ENCODE measurements at places on chromosomes 5 and 9.

DNA sequence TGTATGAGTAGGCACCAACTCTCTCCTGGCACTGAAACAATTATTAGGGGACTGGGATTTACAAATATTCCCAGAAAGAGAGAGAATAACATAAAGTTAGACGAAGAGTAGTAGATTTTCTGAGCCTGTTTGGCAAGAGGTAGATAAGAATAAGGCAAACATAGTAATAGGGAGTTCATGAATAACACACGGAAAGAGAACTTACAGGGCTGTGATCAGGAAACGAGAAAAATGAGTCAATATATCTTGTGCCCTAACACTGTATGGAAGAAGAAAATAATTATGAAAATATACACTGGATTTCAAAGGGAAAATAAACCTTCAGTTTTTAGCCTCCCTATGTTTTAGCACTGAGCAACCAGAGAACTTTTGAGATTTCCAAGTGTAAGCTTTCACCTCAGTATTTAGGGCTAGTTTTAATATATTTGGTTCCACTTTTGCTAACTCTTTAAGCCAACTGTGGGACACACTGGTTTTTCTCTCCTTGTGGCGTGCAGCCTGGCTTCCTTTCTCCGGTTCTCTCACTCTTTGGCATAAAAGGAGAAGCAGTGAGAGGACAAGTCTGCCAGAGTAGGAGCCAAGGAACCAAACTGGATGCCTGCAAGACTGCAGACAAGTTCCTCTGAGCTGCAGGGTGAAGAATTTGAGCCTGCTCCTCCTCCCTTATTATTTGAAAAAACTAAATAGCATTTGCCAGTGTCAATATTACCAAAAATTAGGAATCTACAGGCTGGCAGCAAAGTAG lies 6.6 kb upstream of the KCNN2 start:
- DNase-seq = no peak

DNA sequence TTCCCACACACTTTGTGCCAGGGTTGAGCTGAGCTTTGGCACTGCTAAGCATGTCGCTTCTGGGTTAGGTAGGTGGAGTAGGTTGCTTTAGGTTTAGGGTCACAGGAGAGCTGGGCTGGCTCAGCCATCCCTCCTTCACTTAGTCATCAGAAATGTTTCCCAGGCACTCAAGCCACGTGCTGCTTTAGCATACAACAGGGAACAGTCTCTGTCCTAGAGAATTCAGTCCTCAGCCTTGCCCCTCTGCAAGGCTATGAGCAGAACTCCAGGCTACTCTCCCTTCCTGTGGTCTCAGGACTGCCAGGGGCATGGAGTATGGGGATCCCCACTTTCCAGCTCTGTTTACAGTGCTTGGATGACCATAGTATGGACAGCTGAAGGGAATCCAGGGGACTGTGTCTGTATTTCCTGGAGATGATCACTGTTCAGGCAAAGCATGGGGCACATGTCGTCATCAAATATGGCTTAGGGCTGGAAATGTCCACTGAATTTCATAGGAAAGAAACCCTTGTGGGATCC lies 7.5 kb upstream of the ANKRD33B start:
- DNase-seq = no peak

DNA sequence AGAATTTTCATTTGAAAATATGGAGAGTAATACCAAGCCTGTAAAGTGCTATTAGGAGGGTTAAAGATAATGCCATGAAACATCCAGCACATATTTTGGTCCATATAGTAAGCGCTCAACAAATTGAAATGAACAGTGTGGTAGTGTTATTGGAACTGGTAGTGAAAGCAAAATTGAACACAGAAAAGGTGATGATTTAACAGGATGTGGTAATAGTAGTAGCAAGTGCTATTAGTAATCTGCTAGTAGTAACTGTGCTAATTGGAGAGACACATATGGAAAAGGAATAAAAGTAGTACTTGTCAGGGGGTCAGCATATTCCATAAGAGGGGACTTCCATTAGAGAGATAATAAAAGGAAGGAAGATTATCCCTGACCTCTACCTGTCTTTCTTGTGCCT lies 187.3 kb downstream of the HTR1A start:
- DNase-seq = no peak

DNA sequence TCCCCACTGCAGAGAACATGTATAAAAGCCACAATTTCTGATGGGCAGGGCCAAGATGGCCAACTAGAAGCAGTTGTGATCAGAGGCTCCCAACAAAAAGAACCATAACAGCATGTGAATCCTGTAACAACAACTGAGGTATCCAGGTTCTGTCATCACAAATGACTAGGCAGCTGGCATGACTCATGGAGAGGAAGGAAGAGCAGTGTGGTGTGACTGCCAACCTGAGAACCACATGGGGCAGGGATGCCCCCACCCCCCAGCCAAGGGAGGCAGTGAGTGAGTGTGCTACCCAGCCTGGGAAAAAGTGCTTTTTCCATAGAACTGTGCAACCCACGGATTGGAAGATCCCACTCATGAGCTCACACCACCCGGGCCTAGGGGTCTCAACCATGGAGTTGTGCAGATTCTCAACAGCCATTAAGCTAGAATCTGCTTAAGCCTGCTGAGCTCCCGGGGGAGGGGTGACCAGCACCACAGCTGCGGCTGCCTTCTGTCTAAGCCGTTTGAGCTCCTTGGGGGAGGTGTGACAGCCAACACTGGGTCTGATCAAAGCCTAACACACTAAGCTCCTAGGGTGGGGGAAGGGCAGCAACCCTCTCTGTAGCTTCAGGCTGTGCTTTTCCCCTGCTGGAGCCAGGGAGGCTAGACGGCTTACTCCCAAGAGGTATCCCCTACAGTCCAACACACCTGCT lies 80.1 kb upstream of the DMAC1 start:
- no peak for DNase-seq

DNA sequence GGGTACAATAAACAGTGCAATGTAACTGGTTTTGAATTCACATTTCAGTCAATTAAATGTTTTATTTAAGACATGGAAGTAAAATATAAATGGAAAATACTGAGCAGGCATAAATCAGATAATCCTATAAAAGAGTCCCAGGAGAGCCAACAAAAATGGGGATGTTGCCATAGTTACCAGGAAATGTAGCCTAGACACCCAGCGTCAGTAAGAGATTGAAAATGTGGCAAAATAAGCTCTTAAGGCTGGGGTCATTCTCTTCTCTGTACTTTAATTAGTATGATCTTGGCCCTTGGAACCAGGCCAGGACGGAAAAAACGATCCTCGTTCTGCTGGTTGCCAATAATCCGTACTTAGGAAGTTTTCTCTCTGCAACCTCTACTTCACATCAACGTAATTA lies 18.9 kb upstream of the RASEF start:
- DNase-seq = no peak

- no peak for DNase-seq
Observed at GRCh38 chr9:133528001-133528875, 3.5 kb upstream of the MYMK start.

DNA sequence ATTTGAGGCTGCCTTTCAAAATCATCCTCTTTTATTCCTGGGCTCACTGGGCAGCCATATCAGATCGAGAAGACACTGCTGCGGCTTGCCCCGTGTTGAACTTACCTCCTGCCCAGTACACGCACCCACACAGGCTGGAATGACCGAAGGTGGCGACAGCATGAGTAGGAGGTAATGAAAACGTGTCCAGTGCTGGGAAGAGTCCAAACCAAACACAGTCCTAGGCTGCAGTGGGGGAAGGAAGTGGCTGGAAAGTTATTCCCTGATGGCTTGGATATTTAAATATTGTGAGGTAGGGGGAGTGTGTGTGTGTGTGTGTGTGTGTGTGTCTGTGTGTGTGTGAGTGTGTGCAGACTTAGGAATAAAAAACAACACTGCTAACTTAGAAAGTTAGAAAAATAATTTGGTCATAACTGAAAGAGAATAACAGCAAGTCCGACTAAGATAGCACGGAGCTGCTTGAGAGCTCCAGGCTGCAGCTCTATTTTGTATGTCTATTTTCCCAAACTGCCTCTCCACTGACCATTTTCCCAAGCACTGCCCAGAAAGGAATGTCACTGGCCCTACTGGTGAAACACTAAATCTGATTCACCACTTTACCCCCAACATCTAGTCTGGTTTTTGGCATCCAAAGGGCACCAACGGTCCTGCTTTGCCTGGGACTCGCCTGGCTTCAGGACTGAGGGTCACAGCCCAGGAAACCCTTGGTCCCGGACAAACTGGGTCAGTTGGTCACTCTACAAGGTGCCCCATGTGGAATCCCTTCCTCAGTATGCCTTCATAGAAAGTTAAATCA lies 41.2 kb downstream of the ANKH start:
- DNase-seq = no peak

GRCh38 chr5:136457390-136458013 lies 92.2 kb upstream of the TRPC7 start:
- no peak for DNase-seq

- DNase-seq = no peak
Observed at GRCh38 chr9:71937070-71937625, 25.7 kb downstream of the C9orf85 start.

- no peak for DNase-seq
Observed at GRCh38 chr5:133709209-133709725, 96.9 kb upstream of the FSTL4 start.

GRCh38 chr5:135310328-135310989 lies 88.6 kb downstream of the MACROH2A1 start:
- DNase-seq = no peak

- DNase-seq = no peak
Observed at GRCh38 chr5:146185161-146185560, 2.7 kb upstream of the LARS1 start.

DNA sequence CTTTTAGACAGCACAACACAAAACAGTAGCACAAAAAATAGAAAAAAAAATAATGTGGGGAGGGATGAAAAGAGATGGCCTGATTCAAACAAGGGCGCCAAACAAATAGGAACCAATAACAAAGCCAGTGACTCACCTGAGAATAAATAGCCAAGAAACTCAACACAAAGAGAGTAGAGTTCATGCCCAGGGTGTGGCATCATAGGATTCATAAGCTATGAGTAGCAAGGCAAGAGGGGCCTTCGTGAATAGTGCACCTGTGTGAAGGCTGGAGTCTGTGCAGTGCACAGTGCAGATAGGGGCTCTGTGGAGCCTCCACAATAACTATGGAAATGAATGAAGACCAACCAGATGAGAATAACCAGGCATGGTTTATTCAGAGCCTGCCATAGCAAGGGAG lies 541.7 kb downstream of the SPOCK1 start:
- DNase-seq = no peak

- no peak for DNase-seq
Observed at GRCh38 chr5:103915081-103915480, 352.5 kb upstream of the NUDT12 start.

DNA sequence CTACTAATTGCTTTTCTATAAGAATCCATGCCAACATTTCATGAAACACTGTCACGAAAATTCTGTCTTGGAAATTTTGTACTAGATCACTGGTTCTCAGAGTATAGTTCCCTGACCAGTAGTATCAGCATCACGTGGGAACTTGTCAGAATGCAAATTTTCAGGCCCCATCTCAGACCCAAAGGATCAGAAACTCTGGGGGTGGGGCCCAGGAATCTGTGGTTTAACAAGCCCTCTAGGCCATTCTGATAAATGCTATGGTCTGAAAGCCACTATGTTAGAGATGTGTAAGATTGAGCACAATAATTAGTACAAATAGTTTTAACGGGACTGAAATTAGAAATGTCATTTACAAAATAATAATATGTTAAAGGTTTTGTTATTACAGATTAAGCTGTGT lies 615.7 kb upstream of the ARRDC3 start:
- DNase-seq = no peak

DNA sequence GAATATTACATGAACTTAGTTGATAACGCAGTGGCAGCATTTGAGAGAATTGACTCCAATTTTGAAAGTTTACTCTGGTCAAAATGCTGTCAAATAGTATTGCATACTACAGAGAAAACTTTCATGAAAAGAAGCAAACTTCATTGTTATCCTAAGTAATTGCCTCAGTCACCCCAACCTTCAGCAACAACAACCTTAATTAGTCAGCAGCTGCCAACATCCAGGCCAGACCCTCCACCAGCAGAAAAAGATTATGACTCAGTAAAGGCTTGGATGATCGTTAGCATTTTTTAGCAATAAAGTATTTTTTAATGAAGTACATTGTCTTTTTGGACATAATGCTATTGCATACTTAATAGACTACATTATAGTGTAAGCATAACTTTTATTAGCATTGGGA lies 40.8 kb upstream of the SPDL1 start:
- DNase-seq = no peak

- DNase-seq = no peak
Observed at GRCh38 chr5:59449905-59450644, 443.5 kb downstream of the PDE4D start.

DNA sequence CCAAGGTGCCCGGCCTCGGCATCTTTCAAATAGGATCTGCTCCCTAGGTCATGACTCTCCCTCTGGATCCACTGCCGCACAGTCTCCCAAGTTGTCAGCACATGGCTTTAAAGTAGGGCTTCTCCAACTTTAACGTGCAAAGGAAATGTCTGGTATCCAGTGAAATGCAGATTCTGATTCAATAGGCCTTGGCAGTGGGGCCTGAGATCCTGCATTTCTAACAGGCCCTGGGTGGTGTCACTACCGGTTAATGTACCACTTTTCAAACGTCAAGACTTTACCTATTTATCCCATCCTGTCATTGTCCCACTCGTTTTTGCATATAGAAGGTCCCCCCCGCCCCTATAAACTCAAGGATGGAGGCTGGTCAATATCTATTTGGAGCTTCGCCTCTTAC lies 137.6 kb upstream of the ZNF618 start:
- no peak for DNase-seq

DNA sequence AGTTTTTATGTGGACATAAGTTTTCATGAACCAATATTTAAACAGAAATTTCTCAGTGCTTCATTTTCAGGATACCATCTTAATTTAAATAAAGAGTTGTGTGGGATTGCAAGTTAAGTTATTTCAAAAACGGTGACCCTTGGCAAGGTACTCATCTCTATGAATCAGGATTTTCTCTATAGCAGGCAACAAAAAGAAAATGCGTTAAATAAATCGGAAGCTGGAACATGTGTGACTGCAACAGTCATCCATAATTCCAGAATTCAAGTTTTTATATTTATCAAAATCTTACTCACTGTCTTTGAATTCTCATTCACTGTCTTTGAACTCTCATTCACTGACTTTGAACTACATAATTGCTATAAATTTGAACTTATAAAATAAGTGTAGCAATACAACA lies 5.8 kb upstream of the RECK start:
- no peak for DNase-seq
